CD4-positive, alpha-beta T cell (primary cell): ENCODE measurements at places on chromosomes 11 and 22.

DNA sequence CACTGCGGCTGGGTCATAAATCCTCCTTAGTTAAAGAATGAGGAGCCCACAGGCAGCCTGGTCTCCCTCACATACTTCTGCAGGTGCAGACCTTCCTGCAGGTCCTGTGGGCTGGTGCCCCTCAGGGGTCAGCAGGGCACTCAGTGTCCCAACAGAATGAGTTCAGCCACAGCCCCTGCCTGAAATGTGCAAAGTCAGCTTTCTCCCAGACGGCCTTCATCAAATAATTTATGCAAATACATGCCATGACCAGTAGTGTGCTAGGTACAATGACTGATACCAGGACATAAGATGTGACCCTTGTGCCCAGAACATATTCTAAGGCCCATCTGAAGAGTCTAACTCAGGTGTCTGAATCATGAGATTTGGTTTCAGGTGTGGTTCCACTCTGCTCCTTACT is 703.4 kb downstream of the TBC1D22A start:
- DNase-seq: no peak

DNA sequence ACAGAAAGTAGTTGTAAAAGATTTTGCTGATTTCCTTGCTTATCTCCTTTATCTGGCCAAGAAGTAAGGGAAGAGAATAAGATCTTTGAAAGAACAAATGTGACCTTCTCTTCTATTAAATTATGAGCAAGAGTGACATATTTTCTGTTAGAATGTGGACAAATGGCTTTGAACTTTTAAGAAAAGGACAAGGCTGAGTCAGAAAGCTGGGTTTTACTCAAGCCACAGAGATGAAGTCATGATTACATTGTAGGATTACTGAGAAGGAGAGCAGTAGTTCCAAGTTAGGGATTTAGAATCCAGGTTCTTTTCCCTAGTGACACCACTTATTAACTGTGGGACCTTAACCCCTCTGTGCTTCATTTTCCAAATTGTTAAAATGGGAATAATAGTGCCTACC is 13.5 kb downstream of the CCDC90B start:
- no peak for DNase-seq

DNA sequence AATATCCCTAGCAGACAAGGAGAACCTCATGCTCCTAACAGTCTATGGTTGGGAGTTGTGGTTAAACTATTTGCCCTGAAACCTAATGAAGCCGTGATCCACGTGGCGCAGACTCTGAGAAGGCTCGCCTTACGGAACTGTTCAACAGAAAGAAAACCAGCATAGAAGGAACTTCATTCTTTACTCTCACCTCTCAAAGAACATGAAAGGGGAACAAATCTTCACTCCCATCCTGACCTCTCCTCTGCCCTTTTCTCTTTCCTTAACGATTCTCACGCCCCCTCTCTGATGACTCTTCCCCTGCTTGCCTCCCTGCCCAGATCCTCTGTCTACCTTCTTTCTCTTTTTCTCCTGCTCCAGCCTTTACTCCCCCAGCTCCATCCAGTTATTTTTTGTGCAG is 54.2 kb downstream of the IRAG1 start:
- no peak for DNase-seq

DNA sequence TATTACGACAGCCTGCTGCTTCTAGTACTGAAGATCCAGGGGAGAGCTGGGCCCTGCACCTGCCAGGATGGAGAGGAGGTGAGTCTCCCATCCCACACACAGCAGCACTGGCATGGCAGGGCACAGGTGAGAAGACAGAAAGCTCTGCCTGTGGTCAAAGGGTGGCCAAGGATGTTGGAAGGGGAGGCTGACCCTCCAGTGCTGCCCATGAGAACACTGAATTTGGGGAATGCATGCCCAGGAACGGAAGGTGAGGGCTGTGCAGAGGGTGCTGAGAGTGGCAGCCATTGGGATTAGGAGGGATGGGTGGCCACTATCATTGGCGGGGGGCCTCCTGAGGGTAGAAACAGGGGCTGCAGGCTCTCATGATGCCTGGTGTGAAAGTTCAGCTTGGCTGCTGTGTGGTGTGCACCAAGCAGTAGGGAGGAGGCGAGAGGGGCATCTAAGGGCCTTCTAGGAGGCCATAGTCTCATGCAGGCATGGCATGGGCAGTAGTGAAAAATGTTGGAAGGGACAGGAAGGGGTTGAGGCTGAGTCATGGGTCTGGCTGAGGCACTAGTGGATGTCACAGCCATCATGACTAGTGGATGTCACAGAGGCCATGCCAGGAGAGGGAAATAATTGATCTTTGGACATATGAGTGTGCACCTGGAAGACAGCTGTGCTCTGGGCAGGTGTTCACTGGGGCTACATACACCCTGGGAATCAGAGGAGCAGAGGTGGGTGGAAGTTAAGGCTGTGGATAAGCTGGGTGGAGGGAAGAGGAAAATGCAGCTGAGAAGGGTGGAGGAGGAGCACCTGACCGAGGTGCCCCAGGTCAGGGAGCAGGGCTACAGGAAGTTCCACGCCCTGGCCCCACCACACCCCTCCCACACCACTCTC is 2.5 kb upstream of the LRRC74B start:
- DNase-seq: no peak

DNA sequence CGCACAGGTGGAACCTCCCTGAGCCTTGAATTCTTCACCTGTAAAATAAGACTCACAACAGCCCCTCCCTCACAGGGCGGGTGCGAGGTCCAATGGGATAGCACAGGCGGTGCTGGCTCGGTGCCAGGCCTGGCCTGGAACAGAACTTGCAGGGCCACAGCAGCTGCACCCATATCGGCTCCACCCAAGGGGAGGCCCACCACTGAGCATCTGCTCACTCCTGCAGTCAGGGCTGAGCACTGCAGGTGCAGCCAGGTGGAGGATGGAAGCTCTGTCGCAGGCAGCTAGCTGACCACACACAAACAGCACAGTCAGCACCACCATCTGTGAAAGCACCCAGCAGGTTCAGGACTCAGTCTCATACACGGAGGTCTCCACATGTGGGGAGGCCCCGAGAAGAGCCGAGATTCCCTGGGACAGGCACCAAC is 19.6 kb downstream of the VPS37C start:
- no peak for DNase-seq

DNA sequence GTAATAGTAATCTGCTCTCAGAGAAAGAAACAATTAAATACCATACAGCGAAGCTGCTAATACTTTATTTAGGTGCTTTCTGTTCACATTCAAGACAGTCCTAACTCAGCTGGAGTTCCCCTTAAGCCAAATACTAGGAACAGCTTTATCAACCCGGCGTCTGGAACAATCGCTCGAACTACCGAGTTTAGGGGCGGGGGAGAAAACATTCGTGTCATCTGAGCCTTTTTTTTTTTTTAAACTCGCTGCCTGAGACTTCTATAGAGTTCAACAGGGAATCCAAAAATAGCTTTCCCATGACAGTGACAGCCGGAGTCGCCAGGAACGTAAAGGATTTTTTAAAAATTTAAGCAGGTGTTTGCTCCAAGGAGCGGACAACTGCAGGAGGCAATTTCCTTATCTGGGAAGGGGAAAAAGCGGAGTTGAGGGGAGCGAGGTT is 852 bp downstream of the TRAF6 start:
- DNase-seq: no peak

- no peak for DNase-seq
These were observed 2.1 kb downstream of the SLC43A1 start for GRCh38 chr11:57513452-57513795.

GRCh38 chr11:117062498-117062897 is 35.7 kb downstream of the SIK3 start:
- no peak for DNase-seq

- peak; percentile 12 for DNase-seq
These were observed 32.4 kb upstream of the NAV2 start for GRCh38 chr11:19679952-19680828.

DNA sequence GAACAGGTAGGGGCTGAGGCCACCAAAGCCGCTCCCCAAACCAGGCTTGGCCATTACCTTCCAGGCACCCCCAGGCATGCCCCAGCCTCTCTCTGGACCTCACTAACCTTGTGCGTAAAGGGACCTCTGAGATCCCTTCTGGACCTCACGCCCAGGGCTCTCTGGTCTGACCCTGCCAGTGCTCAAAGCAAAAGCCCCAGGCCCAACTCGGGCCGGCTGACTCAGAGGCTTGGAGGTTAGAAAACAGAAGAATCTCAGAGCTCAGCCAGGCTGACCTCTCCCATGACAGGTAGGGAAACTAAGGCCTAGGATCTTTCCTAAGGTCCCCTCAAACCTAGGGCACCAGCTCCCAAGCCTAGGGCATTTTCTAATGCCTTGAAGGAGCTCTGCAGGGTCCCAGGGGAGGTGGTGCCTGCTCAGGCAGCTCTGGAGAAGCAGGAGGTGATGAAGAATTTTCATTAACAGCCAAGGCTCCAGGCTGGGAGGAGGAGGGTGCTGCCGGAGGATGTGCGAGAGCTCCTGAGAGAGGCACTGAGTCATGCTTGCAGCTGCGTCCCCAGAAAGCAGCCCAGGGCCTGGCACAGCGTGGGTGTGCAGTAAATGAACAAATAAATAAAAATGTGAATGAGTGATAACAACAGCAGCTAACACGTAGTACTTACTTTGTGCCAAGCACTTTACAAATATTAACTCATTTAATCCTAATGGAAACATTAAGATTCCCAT is 25.6 kb downstream of the ARRB1 start:
- peak; percentile 14 for DNase-seq

DNA sequence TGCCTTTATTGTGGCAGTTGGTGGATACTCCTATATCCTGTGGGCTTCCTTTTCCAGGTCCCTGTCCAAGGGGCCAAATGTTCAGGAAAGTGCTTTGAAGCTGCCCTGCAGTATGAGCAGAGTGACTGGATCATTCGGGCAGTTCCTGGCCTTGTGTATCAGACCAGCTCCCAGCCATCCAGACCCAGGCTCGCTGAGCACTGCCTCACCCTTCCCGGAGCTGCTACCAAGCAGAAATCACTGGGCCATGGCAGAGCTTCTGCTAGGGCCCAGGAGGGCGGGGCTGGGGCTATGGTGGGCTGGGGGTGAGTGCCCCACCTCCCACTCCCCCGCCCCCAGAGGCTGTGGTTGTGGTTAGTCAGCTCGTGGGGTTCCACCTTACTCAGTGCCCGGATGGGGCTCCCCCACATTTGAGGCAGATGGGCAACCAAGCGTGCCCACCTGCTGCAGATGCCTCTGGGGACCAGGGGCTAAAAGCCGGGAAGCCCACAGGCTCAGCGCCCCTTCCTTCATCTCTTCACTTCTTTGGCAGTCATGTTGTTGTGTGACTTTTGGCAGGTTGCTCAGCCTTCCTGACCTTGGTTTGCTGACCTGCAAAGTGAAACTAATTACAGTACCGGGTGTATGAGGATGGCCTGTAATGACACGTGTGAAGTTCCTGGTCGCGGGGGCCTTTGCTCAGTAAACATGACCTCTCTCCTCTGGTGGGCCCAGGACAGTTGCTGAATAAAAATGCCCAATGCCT is 2.1 kb upstream of the LRRC32 start:
- DNase-seq: peak; percentile 36

GRCh38 chr11:73453562-73453961 is 77.4 kb downstream of the RELT start:
- DNase-seq: no peak

- peak; percentile 80 for DNase-seq
These were observed 11.6 kb upstream of the RNH1 start for GRCh38 chr11:518463-519202.

GRCh38 chr11:101288392-101288791 is 158.8 kb upstream of the PGR start:
- no peak for DNase-seq

DNA sequence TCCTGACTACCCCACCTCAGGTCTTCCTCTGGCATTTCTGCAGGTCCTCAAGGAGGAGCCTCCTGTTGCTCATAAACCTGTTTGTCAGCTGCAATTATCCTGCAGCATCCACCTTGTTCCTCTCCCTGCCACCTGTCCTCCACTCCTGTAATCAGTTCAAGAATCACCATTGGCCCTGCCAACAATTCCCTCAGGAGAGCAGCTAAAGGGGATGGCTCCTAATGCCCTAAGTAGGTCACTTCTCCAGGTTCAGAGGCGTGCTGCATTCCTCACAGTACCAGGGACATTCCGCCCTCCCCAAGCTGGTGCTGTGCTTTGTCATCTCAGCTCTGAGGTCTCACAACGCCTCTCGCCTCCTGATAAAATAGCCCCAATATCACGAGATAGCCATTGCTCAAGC is 2.1 kb downstream of the CLDN25 start:
- DNase-seq: no peak

DNA sequence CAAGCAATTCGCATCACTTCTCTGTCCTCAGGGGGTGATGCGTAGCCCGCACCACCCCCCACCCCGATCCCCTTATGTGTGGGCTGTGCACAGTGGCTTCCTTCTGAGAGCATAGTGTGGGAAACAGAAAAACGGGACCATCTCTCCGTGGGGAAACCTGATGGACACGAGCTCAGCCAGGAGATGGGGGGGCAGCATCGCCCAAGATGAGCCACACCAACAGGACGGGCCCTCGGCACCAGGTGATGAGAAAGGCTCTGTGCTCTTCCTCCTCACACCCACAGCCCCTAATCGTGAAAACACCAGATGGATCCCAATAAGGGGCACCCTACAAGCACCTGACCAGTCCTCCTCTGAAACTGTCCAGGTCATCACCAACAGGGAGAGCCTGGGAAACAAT is 153.6 kb downstream of the SHANK2 start:
- no peak for DNase-seq

GRCh38 chr22:33209930-33210784 is 152.0 kb upstream of the SYN3 start:
- no peak for DNase-seq

- DNase-seq: no peak
These were observed 840.3 kb downstream of the OPCML start for GRCh38 chr11:132691848-132692550.

GRCh38 chr22:37818409-37819104 is 4.6 kb upstream of the GALR3 start:
- peak; percentile 81 for DNase-seq

DNA sequence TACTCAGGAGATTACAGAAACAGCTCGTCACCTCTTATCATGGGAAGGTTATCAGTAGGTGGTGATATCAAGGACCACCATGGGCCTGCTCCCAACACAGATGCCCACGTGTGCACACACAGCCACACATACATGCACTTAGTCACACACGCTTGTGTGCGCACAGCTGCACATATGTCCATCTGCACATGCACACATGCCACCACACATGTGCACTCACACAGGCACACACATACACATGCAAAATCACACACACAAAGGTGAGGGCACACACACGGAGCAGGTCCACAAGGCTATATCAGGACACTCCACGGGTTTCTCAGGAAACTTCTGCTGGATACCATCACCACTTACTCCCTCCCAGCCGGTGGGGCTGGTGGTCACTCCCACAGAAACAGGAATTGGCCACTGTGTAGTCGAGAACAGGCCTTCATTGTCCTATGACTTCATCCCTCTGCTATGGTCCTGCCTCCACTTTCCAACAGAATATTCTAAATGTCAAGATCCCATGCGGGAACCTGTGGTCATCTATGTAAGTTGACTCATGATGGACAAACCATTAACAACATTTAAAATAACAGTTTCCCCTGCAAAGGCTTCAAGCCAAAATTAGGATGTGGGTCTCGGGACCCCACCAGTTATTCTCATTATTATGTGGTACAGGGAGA is 2.2 kb downstream of the C11orf24 start:
- no peak for DNase-seq
